NCI-H1694 (cell line): ENCODE measurements at places on chromosomes 1 and 21.

DNA sequence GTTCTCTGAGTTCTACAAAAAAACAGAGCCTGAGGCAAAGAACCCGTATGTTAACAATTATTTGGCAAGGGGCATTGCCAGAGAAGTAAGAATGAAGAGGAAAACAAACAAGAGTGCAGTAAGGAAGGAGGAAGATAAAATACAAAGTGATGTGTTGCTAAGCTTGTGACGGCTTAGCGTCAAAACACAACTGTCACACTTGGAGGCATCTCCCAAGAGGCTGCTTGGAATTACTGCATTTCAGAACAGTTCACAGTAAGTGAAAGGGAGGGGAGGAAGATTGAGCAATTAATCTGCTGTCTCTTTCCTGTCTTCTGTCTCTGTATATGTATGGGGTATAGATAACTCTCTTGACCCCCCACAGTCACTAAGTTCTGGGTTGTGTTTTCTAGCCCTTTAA, 1017.0 kb upstream of the TMPRSS15 start:
- no peak for DNase-seq

DNA sequence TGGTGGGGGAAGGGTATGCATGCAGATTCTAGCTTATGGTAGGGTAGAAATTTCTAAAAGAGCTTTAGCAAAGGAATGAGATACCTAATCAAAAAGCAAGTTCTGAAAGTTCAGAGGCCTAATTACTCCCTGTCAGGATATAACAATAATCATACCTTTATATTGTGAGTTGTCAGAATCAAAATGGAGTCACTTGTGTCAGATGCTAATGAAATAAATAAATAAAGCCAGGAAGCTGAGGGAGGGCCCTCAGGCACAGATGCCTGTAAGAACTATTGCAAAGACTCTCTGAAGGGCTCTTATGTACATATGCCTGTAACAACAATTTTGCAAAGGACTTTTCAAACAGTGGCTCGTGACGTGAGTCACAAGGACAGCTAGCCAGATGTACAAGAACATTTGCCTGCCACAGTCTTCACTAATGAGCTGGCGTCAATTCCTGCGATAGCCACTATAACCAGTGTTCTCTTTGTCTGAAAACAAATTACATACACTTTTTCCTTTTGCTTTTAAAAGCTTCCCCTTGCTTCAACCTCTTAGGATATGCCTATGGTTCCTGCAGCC, 27.4 kb upstream of the DNASE2B start:
- DNase-seq = no peak

DNA sequence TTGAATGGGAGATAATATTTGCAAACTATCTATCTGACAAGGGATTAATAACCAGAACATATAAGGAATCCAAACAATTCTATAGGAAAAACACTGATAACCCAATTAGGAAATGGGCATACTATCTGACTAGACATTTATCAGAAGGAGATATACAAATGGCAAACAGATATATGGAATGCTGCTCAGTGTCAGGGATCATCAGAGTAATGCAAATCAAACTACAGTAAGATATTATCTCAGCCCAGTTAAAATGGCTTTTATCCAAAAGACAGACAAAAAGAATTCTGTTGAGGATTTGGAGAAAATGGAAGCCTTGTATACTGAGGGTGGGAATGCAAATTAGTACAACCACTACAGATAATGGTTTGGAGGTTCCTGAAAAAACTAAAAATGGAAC, 758.0 kb upstream of the B3GALT2 start:
- DNase-seq = no peak

DNA sequence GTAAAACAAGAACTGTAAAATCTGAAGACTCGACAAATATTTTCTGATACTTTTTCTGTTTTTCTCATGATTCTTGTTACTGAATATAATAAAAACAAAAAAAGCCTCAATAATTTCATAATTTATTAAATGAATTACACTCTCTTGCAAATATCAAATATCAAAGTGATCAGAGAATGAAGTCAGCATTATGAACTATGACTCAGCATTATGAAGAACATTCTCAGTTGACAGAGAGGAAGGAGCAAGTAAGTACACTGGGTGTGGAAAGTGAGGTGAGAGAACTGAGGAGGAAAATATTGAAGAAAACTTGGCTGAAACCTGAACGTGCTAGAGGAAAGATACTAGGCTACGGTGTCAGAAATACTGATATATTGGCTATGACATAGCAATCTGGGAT, 529.5 kb downstream of the KCNT2 start:
- no peak for DNase-seq

DNA sequence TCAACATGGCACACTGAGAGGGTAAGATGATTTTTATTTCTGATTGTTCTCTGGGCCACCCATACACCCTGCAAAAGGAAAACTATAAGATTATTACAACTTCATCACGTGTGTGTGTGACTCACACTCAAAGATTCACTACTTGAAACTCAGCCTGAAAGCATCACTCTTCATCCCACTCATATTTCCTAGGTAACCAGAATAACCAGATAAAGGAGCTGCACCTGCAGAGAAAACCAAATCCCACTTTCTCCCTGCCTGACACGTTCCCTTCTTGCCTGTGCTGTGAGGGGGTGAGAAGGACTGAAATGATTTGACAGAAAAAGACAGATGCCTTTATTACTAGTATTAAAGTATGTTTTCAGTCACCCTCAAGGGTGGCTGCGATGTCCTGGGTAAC, 131.6 kb downstream of the TGFBR3 start:
- DNase-seq = no peak

DNA sequence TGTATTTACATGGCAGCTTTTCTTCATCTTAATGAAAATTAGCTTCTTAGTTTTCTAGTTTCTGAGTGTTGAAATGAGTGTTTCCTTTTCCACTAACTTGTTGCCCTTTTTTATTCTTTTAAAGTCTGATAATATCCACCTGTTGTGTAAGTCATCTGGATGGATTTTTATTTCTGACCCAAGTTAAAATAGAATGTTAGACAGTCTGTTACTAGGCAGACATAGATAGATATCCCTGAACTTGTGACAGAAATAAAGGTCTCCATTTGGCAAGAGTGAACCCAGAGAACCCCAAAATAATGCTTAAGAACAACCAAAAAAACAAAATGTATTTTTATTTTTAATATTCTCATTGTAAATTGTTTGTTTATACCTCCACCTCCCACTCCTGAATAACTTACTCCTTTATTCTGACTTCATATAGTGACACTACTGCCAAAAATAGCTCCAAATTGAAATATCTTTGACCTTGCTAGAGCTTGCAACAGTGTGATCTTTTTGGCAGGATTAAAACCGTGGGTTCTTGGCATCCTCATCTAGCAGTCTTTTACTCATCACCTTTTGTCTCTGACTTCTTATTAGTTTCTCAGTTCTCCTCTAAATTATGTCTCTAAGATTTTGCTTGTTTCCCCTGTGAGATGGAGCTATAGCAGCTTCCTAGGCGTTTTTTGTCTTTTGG, 26.9 kb upstream of the SH3D21 start:
- no peak for DNase-seq

GRCh38 chr21:44035244-44035643, 23.1 kb downstream of the TRAPPC10 start:
- DNase-seq = no peak

- DNase-seq = no peak
Observed at GRCh38 chr1:46020010-46020409, 112.4 kb downstream of the PIK3R3 start.

DNA sequence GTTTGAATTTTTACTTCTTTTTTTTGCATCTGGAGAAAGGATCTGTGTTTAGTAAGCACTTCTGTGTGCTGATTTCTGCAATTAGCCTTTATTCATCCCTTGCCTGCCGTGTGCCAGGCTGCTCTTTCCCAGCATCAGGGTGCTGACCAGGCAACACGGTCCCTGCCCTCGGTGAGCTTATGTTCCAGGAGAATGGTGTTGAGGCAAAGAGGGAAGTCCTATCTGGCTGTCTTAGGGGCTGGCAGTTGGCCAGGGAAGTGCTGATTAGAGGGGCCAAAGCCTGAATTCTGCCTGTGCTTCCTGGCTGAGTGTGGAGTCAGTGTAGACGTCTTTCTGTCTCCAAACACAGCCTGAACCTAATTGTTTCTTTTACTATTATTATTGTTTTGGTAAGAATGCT, 187.1 kb downstream of the CAMTA1 start:
- no peak for DNase-seq

DNA sequence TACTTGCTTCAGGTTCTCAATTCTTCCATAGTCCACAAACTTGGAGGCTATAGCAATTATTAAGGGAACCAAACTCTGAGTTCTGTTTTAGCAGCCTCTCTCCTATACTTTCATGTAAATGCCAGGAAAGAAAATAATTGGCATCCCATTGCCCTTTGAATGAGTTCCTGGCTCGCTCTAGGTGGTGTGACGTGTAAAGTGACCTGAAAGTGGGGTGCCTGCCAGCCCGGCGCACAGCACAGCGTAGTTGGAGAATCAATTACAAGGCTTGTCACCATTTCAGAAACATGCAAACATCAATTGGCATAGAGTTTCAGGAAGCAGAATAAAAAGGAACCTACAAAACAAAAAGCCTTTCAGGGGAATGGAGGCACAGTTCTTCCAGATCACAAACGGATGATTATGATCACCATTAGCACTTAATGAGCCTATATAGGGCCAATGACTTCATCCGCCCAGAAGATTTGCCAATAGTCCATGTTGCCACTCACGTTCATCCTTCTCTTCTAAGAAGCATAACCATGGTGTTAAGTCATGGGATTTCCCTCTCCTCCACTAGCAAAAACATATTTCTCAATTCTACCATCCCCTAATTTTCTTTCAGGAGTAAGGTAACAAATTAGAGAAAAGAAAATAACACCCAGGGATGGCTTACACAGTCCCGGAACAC, 354.6 kb upstream of the ADGRL2 start:
- no peak for DNase-seq

DNA sequence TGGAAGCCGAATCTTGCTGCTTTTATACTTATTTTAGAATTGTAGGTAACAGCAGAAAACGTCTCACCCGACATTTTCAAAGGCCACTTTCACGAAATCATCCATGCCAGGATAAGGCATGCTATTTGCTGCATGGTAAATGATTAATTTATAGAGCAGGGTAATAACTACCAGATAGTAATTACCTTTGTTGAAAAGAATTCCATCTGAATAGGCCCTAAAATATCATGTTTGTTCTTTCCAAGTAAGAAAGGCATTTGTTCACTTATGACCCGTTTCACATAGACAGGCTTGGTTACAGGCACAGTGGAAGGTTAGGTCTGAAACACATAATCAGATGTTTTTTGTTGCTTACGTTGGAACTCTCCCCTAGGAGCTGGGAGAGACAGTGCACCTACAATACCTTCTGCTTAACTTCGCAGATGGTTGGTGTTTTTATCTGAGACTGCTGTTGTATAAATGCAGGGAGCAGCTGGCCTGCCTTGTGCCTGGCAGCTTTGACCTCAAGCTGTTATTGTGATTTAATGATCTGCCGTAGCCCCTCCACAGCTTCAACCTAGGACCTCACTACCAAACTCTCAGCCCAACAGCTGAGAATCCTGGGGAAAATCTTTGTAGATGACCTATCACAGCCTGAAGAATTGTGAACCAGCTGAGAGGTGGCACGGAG, 1.6 kb downstream of the SLC44A3 start:
- peak; percentile 93 for DNase-seq

GRCh38 chr1:202034683-202035462, 24.5 kb downstream of the ELF3 start:
- DNase-seq = no peak

GRCh38 chr1:72221811-72222210, 60.5 kb downstream of the NEGR1 start:
- DNase-seq = no peak

DNA sequence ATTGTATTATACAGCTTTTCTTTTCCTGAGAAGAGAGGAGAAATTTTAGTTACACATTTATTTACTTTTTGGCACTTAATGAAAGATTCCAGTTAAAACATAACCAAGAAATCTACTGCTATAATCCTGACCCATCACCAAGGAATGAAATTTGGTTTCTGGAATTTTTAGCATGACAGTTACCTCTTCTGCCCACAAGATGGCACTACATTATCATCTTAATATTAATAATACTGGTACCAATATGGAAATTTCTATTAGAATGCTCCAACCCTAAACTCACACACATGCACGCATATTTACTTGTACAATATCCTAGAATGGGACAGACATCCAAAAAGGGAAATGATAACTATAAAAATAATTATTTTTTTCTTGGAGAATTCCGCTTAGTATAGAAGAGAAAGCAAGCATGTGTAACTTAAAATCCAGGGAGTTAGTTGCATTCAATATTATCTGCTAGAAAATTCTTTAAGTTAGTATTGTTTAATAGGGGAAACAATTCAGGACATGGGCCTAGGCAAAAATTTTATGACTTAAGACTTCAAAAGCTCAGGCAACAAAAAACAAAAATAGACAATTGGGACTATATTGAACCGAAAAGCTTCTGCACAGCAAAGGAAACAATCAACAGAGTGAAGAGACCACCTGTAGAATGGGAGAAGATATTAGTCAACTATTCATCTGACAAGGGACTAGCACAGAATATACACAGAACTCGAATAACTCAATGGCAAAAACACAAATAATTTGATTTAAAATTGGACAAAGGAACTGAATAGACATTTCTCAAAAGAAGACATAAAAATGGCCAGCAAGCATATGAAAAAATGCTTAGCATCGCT, 37.4 kb downstream of the MAP3K21 start:
- DNase-seq = peak; percentile 58

- DNase-seq = peak; percentile 44
Observed at GRCh38 chr1:180173952-180174351, 19.3 kb downstream of the QSOX1 start.

- DNase-seq = no peak
Observed at GRCh38 chr1:183346276-183346732, 71.9 kb downstream of the NMNAT2 start.

DNA sequence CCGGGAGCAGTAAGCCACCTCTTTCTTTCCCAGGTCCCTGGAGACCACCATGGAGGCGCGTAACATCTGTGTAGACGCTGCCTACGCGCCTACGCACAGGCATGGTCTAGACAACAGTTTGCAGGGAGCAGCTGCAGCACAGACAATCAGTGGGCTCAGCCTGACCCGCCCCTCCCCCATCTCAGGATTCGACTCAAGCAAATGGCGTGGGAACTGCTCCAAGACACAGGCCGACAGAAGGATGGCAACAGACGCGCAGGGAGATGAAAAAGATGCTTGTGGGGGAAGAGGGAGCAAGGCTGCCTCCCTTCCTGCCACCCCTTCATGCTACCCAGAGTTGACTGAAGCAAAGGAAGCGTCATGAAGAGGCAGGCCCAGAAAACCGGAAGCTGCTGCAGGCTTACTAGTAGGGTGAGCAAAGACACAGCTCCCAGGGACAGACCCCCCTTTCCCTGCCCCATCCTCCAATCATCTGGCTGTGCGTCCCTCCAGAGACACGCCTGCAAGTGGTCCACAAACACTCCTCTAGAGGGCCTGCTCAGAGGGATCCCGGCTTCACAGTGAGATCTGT, 19.5 kb downstream of the STK40 start:
- peak; percentile 99 for DNase-seq

GRCh38 chr1:172887162-172887561, 163.6 kb downstream of the TNFSF18 start:
- no peak for DNase-seq

GRCh38 chr1:161792740-161793139, 26.6 kb downstream of the ATF6 start:
- peak; percentile 81 for DNase-seq
